Kidney (tissue), 22 donors: ENCODE measurements at places on chromosomes 6 and 20.

DNA sequence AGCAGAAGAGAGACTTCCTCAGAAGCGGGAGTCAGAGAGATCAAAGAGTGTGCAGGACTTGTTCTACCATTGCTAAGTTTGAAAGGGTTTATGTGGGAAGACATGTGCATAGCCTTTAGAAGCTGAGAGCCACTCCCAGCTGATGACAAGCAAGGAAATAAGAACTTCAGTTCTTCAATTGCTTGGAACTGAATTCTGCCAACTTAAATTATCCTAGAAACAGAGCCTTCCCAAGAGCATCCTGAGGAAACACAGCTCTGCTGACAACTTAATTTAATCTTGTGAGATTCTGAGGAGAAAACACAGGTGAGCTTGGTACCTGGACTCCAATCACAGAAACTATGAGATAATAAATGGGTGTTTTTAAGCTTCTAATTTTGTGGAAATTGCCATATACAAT, 150.6 kb upstream of the OGFRL1 start:
- DNase-seq = no peak

GRCh38 chr20:26208296-26209091, 511.8 kb upstream of the ZNF337 start:
- peak; percentile 24 for DNase-seq

GRCh38 chr6:37731888-37732287, 34.2 kb upstream of the MDGA1 start:
- no peak for DNase-seq

- DNase-seq = no peak
These were observed 875.4 kb upstream of the MAP3K7 start for GRCh38 chr6:91462241-91462640.
